ENCODE measurements at places on chromosomes 16 and 17.

DNA sequence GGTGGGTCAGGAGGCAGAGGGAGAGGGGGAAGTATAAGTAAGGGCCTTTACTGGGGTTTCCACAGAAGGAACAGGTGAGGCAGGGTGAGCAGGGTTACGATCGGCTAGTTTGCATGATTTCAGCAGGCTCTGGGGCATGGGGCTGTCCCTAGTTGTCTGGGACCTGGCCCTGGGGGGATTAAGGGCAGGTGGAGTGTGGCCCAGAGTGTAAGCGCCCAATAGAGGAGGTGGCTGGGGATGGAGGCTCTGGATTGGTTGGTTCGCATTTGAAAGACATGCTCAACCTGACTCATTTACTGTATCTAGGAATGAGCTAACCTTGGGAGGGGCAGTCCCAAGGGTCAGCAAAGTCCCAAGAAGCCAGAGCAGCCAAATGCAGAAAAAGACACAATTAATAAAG is 230.3 kb downstream of the MAP2K4 start:
- no peak for DNase-seq

GRCh38 chr17:74566132-74566753 is 1.1 kb downstream of the CD300H start:
- no peak for DNase-seq

- DNase-seq, result peak; percentile 24
These were observed 58.6 kb downstream of the EMP2 start for GRCh38 chr16:10521681-10522274.

- no peak for DNase-seq
These were observed 14.4 kb upstream of the FBXO47 start for GRCh38 chr17:38981636-38982035.

- no peak for DNase-seq
These were observed 21.2 kb downstream of the CARHSP1 start for GRCh38 chr16:8847623-8848022.

DNA sequence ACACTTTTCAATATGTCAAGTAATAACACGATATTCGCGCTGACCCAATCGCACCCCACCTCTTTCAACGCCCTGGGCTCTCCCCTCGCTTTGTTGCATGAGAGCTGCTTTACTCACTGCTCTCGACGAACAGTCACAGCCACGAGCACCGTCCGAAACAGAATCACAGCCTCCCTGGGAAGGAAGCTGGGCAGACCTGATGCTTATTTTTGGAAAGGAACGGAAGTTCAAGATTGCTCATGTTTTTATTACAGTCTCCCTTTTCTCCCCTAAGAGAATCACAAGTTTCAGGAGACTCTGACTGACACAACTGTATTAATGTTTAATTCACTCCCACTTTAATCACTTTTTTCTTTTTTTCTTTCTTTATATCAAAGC is 67.8 kb downstream of the ANKRD11 start:
- peak; percentile 59 for DNase-seq

DNA sequence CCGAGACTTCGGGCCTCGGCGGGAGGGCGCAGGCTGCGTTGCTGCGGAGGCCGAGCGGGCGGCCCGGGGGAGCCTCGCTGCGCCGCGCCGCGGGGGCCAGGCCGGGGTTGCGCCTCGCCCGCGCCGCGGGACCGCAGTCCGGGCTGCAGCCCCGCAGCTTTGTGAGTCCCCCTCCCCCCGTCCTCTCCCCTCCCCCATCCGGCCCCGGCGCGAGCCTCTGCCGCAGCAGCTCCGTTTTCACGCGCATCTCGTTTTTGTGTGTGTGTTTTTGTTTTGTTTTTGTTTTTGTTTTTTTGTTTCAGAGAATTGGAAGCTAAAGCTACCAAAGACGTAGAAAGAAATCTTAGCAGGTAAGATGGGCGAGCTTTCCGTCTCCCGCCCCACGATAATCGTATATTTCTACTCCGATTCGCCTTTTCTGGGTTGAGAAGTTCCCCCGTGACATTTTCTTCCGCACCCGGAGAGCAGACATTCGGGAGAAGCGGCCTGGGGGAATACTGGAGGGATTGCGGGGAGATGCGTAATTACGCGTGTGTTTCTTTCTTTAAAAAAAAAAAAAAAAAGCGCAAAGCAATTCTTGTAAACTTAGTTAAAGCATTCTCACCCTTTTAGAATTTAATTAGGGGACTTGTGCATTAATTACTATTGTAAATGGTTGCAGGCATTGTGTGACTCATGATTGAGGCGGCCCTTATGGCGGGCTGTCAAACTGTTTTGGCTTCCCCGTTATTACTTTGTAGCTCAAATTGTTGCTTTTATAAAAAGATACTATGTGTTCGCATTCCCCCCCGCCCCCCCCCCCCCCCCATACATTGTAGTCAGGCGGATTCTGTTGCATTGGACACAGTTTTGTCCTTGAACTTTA is 732 bp downstream of the TNRC6A start:
- no peak for DNase-seq

- DNase-seq, result no peak
These were observed 245.2 kb upstream of the CCL2 start for GRCh38 chr17:34009912-34010311.

DNA sequence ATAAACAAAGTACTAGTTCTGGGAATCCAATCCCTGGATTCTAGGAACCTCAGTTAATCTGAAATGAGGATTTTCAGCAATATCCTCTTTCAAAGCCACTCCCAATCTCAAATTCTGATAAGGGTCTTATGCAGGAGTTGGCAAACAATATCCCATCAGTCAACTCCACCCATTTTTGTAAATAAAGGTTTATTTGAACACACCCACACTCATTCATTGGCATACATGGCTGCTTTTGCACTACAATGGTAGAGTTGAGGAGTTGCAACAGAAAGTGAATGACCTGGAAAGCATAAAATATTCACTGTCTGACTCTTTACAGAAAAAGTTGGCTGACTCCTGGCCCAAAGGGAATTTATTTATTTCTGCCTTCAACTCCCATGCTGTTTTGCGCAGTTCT is 157.7 kb upstream of the CDH11 start:
- no peak for DNase-seq

- no peak for DNase-seq
These were observed 175.5 kb downstream of the KATNIP start for GRCh38 chr16:27725236-27726000.

DNA sequence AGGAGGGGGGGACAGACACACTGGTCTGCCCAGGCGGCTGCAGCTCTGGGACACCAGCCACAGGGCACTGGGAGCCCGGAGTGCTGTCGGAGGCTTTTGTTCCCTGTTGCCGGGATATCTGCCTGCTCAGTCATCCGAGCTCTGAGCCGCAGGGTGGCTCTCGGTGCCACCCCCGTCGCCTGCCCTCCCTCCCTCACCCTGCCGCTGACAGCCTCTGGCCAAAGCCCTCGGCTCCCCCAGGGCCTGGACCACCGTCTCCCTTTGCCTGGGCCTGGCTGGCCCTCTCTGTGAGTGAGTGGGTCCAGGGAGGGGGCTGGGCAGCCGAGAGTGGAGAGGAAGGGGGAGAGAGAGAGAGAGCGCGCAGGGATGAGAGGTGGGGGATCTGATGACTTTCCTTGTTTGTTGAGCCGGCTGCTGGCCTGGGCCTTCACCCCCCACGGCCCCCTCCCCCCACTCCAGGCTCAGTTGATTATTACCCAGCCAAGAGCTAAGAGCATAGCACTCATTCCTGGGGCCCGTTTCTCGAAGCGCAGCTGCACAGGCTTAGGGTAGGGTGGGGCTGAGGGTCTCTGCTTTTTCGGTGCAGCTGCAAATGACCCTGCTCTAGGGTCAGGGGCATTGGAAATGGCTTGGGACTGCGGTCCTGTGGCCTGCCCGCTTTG is 2.7 kb downstream of the FOXJ1 start:
- no peak for DNase-seq

GRCh38 chr17:31444026-31444425 is 52.6 kb downstream of the RAB11FIP4 start:
- no peak for DNase-seq

DNA sequence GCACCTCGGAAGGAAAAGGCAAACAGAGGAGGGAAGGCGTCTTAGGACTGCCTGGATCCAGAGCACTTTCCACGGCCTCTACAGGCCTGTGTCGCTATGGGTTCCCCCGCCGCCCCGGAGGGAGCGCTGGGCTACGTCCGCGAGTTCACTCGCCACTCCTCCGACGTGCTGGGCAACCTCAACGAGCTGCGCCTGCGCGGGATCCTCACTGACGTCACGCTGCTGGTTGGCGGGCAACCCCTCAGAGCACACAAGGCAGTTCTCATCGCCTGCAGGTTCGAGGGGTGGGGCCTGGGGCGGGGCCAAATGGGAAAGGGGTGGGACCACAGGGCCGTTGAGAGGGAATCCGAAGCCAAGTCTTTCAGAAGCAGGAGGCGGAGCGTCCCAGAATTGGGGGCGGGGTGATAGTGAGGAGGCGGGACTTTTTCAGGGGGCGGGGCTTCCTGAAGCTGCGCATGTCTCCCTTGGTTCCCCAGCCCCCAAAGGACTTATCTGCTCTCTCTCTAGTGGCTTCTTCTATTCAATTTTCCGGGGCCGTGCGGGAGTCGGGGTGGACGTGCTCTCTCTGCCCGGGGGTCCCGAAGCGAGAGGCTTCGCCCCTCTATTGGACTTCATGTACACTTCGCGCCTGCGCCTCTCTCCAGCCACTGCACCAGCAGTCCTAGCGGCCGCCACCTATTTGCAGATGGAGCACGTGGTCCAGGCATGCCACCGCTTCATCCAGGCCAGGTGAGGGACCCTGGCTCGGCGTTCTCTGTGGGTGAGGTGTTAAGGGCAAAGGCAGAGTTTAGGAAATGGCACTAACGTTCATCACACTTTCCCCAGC is 939 bp downstream of the BCL6B start:
- peak; percentile 87 for DNase-seq

- no peak for DNase-seq
These were observed 1.8 kb upstream of the CDRT4 start for GRCh38 chr17:15469260-15469659.

- DNase-seq, result no peak
These were observed 12.8 kb downstream of the FLYWCH2 start for GRCh38 chr16:2895813-2896212.

GRCh38 chr17:8393470-8394231 is 4.0 kb downstream of the RNF222 start:
- no peak for DNase-seq

GRCh38 chr16:85485379-85485778 is 127.7 kb upstream of the GSE1 start:
- DNase-seq, result no peak

DNA sequence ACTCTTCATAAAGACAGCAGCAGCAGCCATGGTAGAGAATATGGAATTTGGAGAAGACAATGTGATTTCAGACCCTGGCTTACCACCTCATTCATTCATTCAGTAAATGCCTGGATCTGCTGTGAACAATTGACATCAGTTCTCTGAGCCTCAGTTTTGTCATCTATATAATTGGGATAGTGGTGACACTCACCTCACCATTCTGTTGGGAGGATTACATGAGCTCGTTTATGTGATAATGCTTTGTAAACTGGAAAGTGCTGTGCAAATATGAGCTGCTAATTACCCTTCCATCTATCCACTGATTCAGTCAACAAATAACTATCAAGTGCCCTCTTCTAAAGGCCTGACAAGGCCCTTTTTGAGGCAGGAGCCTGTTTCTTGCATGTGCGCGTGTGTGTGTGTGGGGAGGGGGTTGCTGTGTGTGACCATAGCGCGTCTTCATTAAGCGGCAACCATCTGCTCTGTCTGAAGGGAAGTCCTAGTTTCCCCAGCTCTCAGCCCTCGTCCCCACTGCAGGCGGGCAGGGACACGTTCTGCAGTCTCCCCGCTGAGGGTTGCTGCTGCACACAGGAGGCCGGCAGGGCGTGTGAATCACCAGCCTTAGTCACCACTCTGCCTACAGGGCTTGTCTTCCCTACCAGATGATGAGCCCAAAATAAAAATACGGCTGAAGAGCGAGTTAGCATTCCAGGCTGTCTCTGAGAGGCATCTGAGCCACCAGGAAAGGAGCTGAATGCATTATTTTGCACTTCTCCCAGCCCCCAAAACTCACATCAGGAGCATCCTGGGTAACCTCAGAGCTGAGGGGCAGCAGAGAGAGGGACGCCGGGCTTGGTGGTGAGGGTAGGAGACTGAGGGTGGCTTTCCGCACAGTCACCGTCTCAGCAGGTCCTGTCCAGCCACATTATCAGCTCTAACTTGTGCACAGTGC is 19.9 kb downstream of the ARL4D start:
- no peak for DNase-seq

DNA sequence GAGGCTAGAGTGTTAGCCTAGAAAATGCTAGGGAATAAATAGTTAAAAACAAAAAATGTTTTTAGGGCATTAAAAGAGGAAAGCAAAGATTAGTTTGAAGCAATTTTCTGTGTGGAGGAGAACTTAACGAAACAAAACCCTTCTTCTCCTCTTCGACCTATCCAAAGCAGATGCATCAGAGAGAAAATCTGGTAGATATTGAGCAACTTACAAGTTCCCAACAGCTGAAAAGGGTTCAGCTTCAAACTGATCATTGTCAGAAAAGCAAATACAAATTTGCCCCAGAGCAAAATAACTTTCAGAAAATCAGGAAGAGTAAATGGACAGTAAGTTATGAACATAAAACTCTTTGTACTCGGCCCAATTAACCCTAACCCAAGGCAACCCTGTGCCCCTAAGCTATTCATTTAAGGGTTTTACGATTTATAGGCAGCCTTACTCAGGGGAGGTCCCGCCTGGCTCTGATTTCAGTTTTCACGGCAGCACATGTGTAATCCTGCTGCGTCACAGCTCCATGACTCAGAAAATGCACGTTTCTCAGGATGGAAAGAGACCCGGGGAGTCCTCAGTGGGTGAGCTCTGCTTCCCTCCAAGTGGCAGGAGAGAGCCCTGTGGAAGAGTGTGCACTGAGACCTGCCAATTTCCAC is 405.7 kb upstream of the SALL1 start:
- DNase-seq, result no peak

- peak; percentile 49 for DNase-seq
These were observed 3.0 kb upstream of the CHD3 start for GRCh38 chr17:7885367-7886226.

Data from stimulated activated naive B cell treated with anti-CD40 and anti-IgM and Interleukin-4, amounts not matched to agents 10 μg/mL and 1 μg/mL and 100 μg/mL, for 72 hours (primary cell).